ENCODE measurements at places on chromosomes 13 and 19. TPM values are rescaled to one million over a fixed set of nuclear protein-coding genes. Genes with fewer than 3 reads are reported as not detected.

DNA sequence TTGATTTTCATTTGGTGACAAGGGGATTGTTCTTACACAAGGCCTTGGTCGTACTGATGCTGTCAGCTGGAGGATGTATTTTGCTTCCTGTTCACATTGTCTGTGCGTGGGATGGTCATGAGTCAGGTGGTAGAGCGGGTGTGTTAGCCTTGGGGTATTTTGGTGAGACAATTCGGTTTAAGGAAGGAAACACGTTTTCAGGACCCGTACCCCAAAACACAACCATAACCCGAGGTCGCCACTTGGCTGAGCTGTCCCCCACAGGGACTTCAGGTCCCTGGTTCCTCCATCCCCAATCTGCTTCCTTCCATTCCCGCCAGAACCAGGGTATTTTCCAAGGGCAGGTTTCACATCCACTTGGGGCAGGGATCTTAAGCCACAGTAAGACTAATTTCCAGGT lies 15.0 kb downstream of the MYO9B start:
- DNase-seq = no peak

- no peak for DNase-seq
These were observed 51.7 kb downstream of the EDNRB start for GRCh38 chr13:77866971-77867370.

- DNase-seq = no peak
These were observed 1.1 kb downstream of the UBXN6 start for GRCh38 chr19:4456476-4456842.

DNA sequence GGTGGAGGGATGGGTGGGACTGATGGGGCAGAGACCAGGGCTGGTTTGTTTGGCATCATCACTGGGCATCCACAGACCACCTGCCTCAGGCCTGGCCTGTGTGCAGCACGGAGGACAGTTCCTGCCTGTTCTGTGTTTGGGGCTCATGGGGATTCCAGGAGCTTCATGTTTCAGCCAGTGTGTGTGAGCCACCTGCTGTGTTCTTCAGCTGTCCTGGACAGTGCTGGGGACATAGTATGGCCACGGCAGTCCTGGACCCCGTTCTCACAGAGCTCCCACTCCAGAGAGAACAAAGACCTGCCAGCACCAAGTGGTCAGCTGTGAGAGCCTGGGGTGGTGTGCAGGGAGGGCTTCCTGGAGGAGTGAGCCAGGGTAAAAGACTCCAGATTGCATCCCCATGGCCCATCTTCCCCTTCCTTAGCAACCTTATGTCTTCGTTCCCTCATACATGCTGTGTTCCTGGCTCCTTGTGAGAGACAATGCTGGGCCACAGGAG lies 2.0 kb upstream of the CCDC97 start:
- DNase-seq = no peak

The MISP3 gene
- 1.3 TPM for polyA plus RNA-seq

The ZNF177 gene
- 11.3 TPM for polyA plus RNA-seq

The ZMYM2 gene
- polyA plus RNA-seq = 116 TPM

Data from left renal pelvis (tissue), 4 donors.